Stimulated activated CD4-positive, alpha-beta T cell treated with anti-CD3 and anti-CD28 coated beads, Interleukin-2, amount 100 ng/mL, for 24 hours (primary cell): ENCODE measurements at places on chromosomes 1 and 21.

DNA sequence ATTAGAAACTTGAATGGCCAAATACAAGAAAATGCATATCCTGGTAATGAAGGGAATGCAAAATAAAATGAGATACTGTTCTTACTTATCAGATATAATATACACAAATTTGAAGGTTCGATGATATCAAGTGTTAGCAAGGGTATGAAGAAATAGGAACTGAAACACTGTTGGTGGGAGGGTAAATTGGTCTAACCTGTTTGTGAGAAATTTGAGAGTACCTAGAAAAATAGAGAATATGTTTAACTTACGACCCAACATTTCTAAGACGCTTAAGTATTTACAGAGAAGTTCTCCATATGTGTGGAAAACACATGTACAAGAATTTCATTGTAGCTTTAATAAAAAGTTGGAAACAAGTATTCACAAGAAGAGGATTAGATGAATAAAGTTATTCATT lies 25.9 kb downstream of the ATG4C start:
- no peak for DNase-seq

- no peak for DNase-seq
Observed at GRCh38 chr1:78224246-78224785, 178.6 kb downstream of the GIPC2 start.

- no peak for DNase-seq
Observed at GRCh38 chr1:53644496-53644895, 94.5 kb downstream of the GLIS1 start.

DNA sequence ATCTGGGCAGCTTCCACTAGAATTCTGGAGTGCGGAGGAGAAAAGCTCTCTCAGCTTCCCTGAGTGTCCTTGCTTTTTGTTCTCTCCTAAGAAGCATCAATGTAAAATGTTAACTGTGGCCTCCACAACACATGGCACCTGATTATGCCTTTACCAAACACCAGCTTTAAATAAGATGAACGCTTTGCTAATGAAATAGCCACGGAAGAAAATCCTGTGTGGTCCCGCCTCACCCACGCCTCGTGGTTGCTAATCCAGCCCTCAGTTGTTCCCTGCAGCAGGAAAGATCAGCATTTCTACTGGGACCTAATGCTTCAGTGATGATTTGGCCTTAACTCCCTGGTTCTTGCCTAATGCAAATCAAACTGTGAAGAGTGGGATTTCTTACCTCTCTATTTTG lies 1.8 kb upstream of the ERG start:
- no peak for DNase-seq

DNA sequence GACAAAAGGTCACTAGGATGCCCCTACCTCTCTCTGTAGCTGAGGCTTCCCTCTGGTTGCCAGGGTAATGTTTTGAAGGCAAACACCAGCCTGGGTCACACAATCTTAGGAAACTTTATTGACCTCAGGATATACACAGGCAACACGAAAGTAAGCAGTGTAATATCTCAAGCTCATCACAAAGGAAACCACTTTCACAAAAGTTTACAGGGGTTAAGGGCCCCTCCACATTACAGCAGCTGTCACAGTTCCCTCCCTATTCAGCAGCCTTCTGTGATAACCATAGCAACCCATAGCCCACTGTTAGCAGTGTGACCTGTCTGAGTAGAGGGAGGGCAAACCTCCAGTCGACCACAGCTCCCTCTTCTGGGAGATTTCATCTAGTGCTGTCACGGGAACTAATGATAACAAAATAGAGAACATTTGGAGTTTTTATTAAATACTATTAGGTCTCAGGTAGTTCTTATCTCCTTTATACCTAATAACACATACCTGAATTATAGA lies 149.8 kb downstream of the PTPRC start:
- DNase-seq, result no peak

GRCh38 chr1:6471970-6472368 lies 6.0 kb upstream of the TNFRSF25 start:
- no peak for DNase-seq

- DNase-seq, result no peak
Observed at GRCh38 chr1:8560035-8560434, 242.1 kb downstream of the SLC45A1 start.

- no peak for DNase-seq
Observed at GRCh38 chr1:205182930-205183329, 28.6 kb downstream of the DSTYK start.

DNA sequence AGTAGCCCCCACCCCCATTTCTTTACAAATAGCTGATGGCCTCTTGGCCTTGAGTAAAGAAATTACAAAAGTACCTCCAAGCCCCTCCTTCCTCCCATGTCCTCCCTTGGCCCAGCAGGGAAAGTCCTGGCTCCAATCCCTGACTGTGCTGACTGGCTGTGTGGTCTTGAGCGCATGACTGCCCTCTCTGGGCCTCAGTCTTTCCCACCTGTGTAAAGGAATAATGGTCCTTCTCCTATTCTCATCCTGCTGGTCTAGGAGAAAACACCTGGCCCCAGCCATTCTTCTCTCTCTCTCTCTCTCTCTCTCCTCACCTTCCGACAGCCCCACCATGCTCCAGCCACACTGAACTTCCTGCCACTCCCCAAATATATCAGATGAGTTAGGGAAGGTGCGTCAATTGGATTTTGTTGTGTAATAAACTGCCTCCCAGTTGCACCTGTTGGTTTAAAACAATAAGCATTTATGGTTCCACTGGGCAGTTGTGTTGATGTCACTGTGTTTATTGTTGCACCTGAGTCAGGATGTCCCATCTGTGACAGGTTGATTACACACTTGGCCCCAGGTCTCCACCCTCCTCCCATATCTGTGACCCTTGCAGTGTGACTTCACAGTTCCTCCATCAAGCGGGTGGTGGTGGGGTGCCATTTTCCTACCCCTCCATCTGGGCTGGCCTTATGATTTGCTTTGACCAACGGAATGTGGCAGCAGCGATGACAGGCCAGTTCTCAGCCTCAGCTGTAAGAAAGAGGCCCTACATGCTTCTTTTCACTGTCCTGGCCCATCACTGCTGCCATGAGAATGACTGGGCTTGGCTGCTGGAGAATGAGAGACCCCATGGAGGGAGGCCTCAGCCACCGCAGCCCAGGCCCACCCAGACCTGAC lies 22.3 kb upstream of the LRP8 start:
- no peak for DNase-seq

- DNase-seq, result no peak
Observed at GRCh38 chr1:51472359-51472758, 46.7 kb downstream of the EPS15 start.

GRCh38 chr1:220307607-220308006 lies 35.4 kb upstream of the RAB3GAP2 start:
- DNase-seq, result no peak

GRCh38 chr21:28640326-28640725 lies 352.4 kb downstream of the LTN1 start:
- DNase-seq, result no peak

GRCh38 chr1:234221601-234222000 lies 151.7 kb upstream of the COA6 start:
- DNase-seq, result no peak

- DNase-seq, result no peak
Observed at GRCh38 chr1:204249736-204250427, 36.1 kb upstream of the GOLT1A start.

DNA sequence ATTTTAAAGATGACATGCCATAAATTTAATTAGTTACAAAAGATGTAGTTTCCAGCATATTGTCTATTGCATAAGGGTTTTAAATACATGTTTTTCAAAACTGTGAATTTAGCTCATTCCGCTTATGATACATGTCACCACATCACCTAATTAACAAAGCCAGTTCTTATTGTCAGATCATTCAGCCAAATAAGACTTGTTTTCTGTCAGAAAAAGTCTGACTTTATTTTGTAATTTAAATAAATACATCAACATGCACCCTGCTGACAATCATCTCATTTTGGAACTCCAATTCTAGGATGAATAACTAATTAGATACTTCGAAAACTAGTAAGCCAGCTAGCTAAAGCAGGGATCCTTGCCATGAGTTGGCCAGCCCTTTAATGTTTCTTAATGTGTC lies 110.9 kb upstream of the APP start:
- DNase-seq, result no peak

- DNase-seq, result no peak
Observed at GRCh38 chr1:186957314-186957713, 128.6 kb downstream of the PLA2G4A start.

- no peak for DNase-seq
Observed at GRCh38 chr1:53368314-53369033, 40.6 kb upstream of the LRP8 start.

DNA sequence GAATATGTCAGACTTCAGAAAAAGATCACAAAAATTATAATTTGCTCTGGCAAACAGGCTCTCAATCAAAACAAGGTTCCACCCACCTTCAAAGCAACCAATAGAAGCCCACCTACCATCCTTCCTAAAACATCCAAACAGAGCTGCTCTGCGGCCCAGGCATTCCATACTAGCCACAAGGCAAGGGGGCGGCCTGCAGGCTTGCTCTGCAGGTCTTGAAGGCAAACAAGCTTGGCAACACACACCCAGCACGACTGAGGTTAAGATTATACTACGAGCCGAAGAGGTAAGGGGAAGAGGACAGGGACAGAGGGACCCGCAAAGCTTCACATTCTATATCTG lies 207.3 kb downstream of the SLC45A1 start:
- DNase-seq, result no peak

DNA sequence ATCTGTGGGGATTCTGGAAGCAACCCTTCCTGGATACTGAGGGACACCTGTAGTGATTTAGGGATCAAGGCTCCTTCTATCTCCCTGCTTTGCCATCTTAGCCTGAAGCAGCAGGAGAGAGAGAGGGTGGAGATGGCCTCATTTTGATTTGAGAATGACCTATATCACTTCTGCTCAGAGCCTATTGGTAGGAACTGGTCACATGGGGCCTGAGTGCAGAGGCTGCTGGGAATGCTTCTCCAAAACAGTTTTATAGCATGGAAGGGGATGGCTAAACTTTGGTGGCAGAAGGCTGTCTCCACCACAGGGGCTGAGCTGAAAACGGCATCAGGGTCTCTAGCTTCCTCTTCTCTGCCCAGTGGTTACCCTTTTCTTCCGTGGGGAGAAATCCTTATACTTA lies 105.8 kb downstream of the TBX19 start:
- no peak for DNase-seq

GRCh38 chr1:87278825-87279535 lies 49.7 kb upstream of the LMO4 start:
- DNase-seq, result no peak

- DNase-seq, result no peak
Observed at GRCh38 chr1:237702161-237702560, 188.6 kb downstream of the ZP4 start.

DNA sequence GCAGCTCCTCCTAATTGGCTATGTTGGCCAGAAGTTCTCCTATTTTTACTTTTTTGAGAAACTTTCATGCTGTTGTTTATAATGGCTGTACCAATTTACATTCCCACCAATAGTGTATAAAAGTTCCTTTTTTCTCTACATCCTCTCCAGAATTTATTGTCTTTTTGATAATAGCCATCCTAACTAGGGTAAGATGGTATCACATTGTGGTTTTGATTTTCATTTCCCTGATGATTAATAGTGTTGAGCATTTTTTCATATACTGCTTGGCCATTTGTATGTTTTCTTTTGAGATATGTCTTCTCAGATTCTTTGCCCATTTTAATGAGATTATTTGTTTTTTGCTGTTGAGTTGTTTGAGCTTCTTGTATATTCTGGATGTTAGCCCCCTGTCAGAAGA lies 46.8 kb downstream of the NTMT2 start:
- no peak for DNase-seq

- no peak for DNase-seq
Observed at GRCh38 chr1:15941044-15941840, 34.7 kb downstream of the ZBTB17 start.

- DNase-seq, result no peak
Observed at GRCh38 chr1:170284951-170285350, 139.2 kb downstream of the NTMT2 start.

DNA sequence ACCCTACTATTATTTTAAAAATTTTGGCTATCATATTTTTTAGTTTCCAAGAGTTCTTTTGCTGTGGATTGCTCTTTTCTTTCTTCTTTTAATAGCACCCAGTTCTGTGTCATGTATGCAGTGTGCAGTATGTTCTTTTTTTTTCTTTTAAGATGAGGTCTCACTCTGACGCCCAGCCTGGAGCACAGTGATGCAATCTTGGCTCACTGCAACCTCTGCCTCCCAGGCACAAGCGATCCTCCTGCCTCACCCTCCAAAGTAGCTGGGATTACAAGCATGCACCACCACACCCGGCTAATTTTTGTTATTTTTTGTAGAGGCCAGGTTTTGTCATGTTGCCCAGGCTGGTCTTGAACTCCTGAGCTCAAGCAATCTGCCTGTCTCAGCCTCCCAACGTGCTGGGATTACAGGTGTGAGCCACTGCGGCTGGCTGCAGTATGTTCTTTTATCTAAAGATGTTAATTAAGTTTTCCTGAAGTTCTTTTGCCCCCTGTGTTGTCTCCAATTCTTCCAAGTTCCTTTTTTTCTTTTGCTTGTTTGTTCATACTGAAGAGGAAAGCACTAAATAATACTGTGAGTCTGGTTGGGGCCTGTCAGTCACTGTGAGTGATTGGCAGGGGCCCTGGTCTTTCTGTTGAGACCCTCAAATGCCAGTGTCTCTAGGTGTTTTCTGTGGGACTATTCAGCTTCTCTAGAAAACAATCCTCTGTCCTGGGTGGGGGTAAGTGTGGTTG lies 17.5 kb upstream of the TTC22 start:
- DNase-seq, result no peak

DNA sequence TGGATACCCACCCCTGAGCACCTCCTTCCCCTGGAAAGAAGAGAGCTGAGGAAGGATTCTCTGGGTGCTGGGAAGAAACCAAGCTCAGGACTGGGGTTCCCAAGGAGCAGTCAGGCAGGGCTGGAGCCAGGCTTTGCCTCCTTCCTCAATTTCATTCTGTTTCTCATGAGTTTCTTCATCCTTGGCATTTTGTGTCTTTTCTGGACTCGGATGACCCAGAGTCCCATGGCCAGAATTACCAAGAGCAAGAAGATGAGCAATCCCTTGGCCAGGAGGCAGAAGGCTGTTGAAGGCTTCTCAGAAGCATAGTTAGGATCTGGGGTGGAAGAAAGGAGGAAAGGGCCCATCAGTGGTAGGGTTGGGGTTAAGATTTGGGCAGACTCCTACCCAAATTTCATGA lies 2.5 kb downstream of the SLAMF9 start:
- DNase-seq, result no peak

DNA sequence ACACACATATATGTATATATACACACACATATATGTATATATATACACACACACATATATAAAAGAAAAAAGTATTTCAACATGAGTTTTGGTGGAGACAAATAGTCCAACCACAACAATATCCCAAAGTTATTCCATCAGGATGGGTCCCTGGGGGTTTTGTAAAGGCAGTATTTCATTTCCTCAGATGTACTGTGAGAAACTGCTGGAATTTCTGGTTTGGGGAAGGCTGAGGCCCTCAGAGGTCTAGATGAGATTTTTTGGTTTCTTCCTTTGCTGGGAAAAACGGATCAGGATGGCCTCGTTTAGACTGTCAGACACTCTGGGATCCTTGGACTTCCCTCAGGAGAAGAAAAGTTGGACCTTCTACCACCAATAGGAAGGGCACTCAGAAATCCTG lies 36.5 kb upstream of the TENT5B start:
- DNase-seq, result no peak

- peak; percentile 94 for DNase-seq
Observed at GRCh38 chr1:157090196-157090647, 9.4 kb downstream of the ETV3L start.
